Stimulated activated CD8-positive, alpha-beta memory T cell treated with anti-CD3 and anti-CD28 coated beads, Interleukin-2, amount 100 ng/mL, for 1 hour (primary cell): ENCODE measurements at places on chromosomes 7 and 10.

GRCh38 chr7:30950197-30950596 lies 13.6 kb upstream of the GHRHR start:
- DNase-seq = no peak

- DNase-seq = no peak
Observed at GRCh38 chr10:108970016-108970415, 953.3 kb downstream of the XPNPEP1 start.

DNA sequence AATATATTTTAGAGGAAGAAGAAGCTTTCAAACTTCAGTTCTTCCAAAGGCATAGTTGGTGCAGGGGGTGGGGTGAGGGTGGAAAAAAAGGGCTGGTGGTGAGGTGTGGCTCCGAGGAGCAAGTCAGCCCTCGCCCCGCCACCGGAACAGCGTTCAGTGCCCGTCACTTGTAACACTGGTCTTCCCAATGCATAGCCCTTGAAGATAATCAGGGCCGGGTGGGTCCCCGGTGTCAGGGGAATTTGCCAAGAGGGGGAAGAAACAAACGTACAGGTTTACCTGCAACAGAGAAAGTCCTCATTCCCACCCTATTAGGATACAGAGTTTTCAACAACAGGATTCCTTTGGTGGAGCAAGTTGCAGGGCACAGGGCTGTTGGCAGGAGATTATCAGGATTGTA lies 1.5 kb downstream of the SVOPL start:
- no peak for DNase-seq

DNA sequence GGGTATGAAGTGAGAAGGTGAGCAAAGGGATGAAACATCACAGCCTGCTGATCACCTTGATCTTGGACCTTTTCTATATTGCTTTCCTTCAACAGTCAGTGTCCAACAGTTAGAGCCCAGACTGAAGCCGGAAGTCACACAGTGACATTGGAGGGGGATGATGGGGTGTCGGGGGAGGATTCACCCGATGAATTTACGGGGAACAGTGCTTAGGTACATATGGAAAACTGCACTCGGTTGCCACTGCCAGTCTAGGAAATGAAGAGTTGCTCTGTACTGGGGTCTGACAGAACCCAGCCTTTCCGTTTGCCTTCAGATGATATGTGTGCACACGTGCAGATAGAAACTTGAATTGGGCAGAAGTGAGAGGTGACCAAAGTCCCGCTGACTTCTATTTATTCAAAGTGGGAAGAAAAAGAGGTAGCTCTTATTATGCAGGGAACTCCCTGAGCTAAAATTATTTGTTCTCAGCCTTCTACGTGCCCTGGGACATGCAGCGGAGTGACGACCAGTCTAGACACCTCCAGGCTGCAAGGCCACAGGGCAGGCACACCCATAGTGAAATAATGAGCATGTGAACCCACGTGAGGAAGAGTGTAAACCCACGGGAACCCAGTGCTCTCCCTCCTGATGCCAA lies 107.2 kb upstream of the INHBA start:
- no peak for DNase-seq

- DNase-seq = no peak
Observed at GRCh38 chr10:48496831-48497779, 107.8 kb downstream of the ARHGAP22 start.

GRCh38 chr10:131146790-131147189 lies 164.7 kb downstream of the TCERG1L start:
- DNase-seq = no peak

DNA sequence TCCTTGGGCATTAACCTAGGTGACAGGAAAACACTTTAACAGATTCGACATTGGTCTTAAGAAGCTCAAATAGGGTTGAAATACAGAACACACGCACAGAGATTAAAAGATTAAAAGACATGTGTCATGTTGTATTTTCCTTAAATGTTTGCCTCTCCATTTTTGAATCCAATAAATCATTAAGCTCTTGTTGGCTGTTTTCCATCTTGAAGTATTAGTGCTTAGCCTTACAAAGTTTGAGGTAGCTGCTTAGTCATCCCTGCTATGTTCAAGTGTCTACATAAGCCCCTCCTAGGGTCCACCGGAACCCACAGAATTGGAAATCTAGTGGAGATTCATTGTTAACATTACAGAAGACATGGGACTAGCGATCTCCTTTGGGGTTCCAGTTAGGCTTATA lies 12.7 kb upstream of the GJD4 start:
- no peak for DNase-seq
